Activated CD8-positive, alpha-beta memory T cell treated with anti-CD3 and anti-CD28 coated beads, Interleukin-2, amount 50 U/mL, for 48 hours (primary cell): ENCODE measurements at places on chromosomes 13 and 19.
A peak's percentile ranks its signal among the peaks of the same experiment; 100 is the strongest.

DNA sequence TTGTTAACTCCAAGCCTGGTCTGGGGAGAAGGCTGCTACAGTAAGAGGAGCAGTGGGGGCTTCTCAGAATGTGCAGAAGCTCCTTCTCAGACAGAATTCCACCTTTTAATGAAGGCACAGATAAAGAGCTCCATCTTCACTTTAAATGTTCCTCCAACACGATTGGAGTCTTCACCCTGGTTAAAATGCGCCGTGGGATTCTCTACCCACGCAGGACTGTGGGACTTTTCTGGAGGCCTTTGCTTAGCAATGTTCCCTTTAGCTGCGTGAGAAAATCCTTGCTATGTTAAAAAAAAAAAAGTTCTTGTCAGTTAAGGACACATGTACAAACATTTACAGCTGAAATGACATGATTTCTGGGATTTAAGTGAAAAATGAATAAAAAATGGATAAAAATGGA lies 546.3 kb downstream of the MYO16 start:
- no peak for DNase-seq

DNA sequence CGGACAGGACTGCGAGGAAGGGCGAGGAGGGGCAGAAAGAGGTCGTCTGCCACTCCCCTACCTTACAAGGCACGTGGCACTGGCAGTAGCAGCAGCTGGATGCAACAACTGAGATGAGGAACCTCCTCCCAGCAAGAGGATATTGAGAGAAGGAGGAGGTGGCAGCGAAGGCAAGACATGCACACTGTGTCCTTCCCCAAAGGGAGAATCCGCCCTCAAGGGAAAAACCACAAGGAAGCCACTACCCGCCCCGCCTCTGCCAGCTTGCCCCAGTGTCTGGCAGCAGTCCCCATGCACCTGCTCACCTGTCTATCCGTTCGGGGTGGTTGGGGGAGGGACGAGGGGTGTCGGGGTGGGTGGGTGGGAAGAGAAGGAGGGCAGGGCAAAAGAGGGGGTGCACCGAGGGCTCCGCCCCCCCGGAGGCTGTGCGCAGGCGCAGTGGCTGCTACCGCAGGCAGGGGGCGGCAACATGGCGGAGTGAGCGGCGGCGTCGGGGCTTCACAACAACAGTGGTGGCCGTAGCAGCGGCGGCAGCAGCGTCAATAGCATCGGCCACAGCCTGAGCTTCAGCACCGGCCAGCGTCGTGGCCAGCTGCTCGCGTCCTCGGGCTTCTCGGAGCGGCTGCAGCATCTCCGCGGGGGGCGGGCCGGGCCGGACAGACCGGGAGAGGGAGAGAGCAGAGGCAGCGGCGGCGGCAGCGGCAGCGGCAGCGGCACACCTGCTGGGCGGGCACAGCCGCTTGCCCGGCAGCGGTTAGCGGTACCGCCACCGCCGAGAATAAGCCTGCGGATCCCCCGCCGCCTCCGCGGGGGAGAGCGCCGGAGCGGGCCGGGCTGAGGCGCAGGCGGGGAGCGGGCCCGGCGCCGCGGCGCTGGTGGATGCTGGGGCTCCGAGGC lies at the start of gene NBEA:
TSS of gene NBEA (plus strand) at position 436 of the 897 bp plus-strand sequence. CDS start 551 bp downstream, outside the sequence.
- DNase-seq: peak; percentile 89

GRCh38 chr13:43196750-43197370 lies 173.5 kb downstream of the DNAJC15 start:
- no peak for DNase-seq

GRCh38 chr19:1825909-1826556 lies 14.0 kb upstream of the ATP8B3 start:
- peak; percentile 90 for DNase-seq

GRCh38 chr19:21147540-21147939 lies 5.7 kb downstream of the ZNF431 start:
- DNase-seq: no peak
